ENCODE measurements at places on chromosomes 3 and 15.

DNA sequence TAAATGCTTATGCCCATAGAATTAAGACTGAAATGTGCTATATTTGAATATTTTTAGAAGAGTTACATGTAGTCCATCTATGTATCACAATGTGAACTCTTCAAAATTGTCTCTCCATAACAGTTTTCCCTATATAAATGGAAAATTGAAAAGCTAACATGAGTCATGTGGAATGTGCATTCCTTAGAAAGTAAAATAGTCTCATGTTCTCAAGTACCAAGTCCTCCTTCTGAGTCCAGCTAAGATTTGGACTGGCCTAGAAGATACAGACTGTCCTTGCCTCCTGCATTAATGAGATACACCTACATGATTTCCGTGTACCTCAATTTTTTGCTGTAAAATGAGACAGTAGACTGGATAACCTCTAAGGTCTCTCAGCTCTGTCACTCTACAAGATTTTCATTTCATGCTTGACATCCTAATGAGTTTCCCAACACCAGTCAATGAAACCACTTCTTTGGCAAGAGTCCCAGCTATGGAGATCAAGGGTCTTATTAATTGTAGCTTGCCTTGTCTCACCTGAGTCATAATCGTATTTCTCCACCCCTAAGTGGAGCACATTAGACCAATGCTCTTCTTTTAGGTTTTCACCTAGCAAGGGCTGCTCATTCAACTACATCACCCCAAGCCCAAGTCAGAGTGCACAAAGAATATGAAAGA is 350.6 kb upstream of the IL12A start:
- no peak for DNase-seq

- peak; percentile 84 for DNase-seq
Measured at GRCh38 chr3:5188419-5189221, 1.1 kb downstream of the EDEM1 start.

- DNase-seq, result peak; percentile 64
Measured at GRCh38 chr15:62306851-62307504, 141.9 kb upstream of the C2CD4B start.

- DNase-seq, result peak; percentile 16
Measured at GRCh38 chr3:114624571-114625181, 330.8 kb downstream of the TIGIT start.

DNA sequence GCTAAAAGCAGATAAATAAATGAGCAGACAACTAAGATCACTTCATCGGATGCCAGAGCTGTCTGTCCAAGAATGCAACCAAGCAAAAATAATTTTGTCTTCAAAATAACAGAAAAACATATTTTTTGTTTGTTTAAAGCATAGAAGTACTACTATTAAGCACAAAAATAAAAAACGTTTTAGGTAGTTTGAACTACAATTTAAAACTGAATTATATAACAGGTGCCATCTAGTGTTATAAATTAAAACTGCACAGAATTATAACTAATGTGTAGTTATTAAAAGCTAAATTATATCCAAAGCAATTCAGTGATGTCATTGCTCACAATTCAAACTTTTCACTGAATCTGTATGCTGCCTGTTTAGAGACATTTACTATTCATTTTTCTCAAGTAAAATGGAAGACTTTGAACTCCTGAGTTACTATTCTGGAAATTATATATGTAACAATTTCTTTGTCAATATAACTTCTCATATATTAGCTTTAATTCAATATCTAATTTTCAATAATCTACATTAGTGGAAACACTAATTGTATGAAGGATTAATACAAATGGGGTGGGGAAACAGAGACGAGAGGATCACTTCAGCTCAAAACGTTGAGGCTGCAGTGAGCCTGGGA is 29.5 kb downstream of the LINS1 start:
- no peak for DNase-seq

GRCh38 chr3:44887101-44887500 is 12.7 kb downstream of the TGM4 start:
- no peak for DNase-seq

DNA sequence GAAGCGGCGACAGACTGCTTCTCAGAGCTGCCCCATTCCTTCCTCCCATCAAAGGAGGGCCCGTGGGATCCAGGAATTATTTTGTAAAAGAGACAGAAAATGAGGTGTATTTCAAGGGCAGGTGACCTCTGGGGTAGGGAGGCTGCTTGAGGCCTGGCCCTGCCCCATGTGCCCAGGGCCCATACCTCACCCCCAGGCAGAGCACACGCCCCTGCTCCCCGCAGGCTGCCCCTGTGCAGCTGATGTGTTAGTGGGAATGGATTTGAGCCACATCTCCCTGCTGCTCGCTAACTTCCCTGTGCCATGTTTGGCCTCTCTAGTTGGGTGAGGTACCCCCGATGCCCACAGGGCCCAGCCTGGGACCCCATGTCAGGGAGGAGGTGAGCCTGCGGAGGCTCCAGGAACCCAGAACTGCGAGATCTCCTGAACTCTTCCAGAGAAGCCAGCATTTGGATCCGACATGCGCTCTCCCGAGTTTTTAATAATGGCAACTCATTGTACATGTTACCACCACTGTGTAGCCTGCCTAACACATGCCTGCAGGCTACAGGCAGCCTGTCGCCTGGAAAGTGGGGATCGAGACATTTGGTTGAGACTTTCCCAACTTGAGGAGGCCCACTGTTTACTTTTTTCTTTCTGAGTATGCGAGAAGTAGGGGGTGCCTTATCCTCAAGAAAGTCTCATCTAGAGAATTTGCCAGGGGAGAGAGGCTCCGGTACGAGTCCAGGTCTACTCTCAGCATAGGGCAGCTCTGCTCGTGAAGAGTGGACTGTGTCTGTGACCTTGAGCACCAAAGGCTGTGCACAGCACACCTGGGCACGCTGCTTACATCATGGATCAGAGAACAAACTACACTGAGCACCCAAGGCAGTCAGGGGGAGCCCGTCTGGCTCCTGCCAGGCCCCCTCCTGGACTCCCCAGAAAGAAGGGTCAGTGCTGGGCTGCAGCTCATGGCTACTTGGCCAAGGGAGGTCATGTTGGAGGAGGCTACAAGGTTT is 36.1 kb downstream of the PCSK6 start:
- DNase-seq, result no peak
